T-helper 17 cell (primary cell): ENCODE measurements at places on chromosomes 11 and 22.

- DNase-seq = no peak
These were observed 24.4 kb downstream of the PRR5 start for GRCh38 chr22:44726439-44726838.

GRCh38 chr11:66032957-66033735 is 6.9 kb upstream of the CATSPER1 start:
- DNase-seq = no peak

GRCh38 chr11:99260696-99261095 is 239.9 kb downstream of the CNTN5 start:
- no peak for DNase-seq

GRCh38 chr11:131760091-131761061 is 390.0 kb downstream of the NTM start:
- no peak for DNase-seq

DNA sequence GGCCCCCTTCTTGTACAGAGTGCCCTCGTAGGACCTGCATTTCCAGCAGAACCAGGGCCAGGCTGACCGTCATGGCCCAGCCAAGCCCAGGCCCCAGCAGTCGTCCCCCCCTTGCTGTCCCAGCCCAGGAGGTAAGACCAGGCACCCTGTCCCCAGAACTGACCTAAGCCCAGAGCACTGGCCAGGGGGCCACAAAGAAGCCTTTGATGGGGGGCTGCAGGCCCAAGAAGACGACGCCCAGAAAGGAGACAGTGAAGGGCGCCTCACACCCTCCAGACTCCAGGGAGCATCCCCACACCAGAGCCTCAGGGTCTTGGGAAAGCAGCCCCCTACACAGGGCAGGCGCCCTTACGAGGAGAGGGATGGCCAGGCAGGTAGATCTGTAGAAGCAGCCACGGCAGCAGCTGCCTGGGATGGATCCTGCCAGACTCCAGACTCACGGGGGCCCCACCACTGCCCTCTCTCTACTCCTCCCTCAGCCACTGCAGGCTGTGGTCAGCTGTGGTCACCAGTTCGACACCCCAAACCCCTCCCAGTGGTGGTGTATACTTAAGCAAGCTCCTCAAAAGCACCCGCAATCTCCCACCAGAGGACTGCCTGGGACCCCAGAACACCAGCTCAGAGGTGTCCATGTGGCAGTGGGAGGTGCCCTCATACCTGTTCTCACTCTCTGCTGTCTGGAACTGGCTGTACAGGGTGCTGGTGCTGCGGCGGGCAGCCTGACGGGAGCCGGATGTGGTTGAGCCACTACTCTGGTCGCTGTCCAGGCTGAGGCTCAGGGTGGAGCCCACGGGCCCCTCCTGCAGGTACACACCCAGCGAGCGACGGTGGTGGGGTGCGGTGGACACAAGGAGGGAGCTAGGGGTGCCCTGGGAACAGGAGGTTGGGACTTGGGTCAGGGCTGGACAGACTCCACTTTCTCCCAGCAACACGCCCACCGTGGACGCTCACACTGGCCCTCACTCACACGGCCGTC is 27.0 kb downstream of the SBF1 start:
- DNase-seq = no peak

GRCh38 chr22:29702931-29703501 is 16.8 kb upstream of the CABP7 start:
- no peak for DNase-seq

- no peak for DNase-seq
These were observed 27.2 kb downstream of the CERK start for GRCh38 chr22:46710806-46711205.

DNA sequence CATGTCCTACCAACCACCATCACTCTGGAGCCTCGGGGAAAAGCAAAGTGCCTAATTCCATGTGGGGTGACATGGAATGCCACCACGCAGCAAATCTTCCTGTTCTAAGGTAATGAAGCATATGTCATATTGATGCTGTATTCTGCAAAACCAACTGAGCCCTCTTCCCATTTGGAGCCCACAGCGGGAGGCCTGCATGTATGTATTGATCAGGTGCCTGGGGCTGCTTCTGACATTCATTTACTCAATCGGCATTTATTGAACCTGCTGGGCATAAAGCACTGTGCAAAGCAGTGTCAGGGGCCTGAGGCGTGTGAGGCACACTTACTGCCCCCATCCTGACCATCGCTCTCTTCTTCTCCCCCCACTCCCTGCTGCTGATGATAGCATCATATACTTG is 39.1 kb downstream of the ANKK1 start:
- DNase-seq = no peak

GRCh38 chr11:122895563-122895962 is 13.0 kb downstream of the JHY start:
- no peak for DNase-seq
